ENCODE measurements at places on chromosomes 1 and 21.
A peak's percentile ranks its signal among the peaks of the same experiment; 100 is the strongest.

DNA sequence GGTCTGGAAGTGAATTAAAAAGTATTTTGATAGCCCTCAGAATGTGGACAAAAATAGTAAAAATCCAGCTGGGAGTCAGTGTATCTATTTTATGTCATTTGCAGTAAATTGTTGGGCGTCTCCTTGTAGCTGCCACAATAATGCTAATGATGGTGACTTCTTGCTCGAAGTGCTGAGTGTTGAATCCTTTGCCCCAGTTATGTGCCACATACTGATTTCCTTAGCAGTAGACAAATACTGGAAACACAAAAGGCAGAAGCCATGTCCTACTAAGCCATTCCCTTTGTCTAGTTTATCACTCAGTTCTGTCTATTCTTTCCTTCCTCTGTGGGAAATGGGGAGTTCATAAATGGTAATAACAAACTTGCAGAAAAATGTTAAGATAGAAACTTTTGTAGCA lies 70.7 kb upstream of the CXADR start:
- no peak for DNase-seq

GRCh38 chr1:13864760-13865159 lies 164.8 kb downstream of the PRDM2 start:
- no peak for DNase-seq

GRCh38 chr1:22545141-22545540 lies 18.1 kb upstream of the EPHA8 start:
- no peak for DNase-seq

DNA sequence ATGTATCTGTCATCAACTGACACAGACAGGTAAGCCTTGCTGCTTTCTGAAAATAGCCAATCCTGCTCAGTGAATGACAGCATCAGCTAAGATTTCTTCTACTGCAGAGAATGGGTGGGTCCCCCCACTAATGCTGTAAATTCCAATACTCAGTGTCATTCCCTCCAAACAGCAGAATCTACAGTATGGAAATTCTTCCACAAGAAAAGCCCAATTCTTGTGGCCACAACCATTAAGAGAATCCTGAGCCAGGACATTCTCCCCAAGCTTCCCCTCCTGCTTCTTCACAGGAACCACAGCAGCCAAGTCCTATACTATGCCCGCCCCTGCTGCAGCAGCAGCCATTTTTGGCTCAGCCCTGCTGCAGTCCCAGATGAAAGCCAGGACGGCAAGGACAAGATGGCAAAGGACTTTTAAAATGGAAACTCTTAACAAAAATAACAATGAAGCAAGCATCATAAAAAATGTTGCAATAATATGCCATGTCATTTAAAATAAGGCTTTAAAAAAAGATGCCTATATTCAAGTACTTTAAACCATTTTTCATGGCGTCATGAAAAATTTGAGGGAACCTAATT lies 26.8 kb downstream of the EIF4G3 start:
- DNase-seq: no peak

GRCh38 chr1:54199151-54199764 lies 572 bp downstream of the CYB5RL start:
- DNase-seq: no peak

DNA sequence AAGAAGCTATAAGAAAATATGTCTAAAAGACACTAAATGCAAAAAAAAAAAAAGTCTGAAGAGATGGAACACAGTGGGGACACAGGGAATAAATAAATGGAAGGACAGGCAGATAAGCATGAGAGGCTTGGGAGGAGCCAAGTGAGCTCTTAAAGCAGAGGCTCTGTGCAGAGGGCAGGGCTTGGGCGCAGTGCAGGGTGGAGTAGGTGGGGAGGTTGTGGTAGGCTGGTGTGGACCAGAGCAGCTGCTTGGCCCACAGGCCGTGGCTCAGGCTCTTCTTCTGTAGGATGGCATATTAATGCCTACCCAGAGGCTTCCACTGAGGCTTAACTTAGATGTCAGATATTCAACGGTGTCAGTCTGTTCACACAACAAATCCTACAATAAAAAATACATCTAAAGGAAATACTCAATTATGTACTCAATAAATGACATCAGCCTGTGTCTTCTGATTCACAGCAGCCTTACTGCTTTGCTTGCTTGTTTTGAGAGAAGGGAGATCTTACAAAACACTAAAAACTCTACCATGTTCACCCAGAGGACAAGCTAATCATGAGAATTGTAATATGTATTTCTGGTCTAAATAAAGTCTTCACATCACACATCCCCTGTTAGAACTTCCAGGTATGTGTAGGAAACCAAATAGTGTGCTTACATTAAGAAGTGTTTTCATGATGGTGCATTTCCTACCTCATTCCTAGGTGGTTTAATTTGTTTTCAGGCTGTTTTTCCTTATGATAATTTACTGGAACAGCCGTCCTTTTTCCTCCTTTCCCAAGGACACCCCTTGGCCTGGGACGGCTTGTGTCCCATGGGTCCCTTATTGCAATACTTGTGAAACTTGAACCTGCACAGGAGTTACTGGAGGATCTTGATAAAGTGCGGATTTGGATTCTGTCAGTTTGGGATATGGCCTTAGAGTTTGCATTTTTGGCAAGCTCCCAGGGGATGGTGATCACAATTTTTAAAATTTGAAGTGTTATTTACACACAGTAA lies 24.9 kb downstream of the DIP2A start:
- no peak for DNase-seq

DNA sequence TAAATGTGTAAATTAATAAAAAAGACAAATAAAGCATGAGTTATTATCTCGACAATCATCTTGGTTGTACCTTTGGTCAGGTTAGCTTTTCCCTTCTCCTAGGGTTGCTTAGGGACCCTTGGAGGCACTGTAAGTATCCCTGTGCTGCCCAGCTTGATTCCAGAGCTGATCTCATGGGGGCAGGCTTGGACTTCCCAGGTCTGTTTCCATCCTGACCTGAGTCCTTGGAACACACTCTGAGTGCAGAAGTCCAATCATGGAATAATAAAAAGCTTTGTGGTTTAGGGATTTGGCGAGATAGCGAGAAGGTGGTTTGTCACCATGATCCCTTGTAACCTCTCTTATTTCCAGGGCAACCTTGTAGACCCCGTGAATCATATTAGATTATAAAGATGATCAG lies 18.7 kb upstream of the PAPPA2 start:
- DNase-seq: no peak

GRCh38 chr1:44642925-44643324 lies 31.4 kb downstream of the TMEM53 start:
- no peak for DNase-seq

GRCh38 chr1:66343569-66344325 lies 190.2 kb upstream of the SGIP1 start:
- DNase-seq: no peak

- no peak for DNase-seq
Observed at GRCh38 chr1:178498896-178499675, 2.3 kb upstream of the CLEC20A start.

GRCh38 chr1:234845097-234845660 lies 235.2 kb upstream of the IRF2BP2 start:
- peak; percentile 25 for DNase-seq

DNA sequence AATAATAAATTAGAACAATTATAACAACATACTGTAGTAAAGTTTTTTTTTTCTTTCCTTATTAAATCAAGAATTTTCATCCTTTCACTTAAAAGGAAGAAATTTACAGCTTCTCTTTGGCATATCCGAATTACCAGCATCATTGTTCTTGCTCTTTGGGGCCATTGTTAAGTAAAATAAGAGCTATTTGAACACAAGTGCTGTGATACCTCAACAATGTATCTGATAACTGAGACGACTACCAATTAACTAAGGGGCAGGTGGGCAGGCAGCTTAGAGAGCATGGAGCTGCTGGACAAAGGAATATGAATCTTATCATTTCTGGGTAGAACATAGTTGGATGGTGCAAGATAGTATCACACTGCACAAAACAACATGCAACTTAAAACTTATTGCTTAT lies 719.9 kb upstream of the TMPRSS15 start:
- DNase-seq: no peak

DNA sequence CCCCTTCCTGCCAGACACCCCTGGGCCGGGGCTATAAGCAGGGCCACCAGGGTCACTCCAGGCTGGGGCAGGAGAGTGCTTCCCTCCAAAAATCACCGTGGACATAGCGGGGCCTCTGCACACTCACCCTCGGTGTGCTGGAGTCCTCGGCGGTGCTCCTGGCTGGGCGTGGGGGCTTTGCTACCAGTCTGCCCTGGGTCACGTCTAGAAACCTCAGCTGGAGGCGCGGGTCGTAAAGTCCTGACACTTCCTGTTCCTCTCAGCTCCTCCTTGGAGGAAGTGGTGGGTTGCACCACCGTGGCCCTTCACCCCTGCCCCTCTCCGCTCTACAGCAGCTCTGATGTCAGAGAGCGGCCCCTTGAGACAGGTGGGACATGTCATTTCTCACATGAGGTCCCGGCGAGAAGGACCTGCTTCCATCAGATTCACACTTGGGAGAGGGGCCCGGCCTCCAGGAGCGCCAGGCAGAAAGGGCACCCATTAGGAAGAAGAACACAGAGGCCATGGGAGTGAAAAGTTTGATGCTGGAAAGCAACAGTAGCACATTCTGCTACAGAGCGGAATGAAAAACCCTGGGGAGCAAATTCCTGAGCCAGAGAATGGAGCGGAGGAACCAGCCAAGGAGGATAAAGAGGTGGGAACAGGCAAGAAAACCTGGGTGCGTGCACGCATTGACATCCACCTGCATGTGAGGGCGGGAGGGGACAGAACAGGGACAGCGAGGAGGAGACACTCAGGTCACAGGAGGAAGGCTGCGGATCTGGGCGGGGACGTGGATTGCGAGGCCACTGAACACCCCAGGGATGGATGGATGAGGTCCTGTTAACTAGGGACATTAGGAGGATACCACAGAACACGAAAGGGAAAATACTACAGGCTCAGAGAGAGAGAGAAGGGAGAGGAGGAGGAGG lies at the start of gene ITGB2:
ITGB2 (minus strand) TSS at position 206 of the 911 bp plus-strand sequence. CDS start 10,117 bp downstream, outside the sequence.
- DNase-seq: no peak

DNA sequence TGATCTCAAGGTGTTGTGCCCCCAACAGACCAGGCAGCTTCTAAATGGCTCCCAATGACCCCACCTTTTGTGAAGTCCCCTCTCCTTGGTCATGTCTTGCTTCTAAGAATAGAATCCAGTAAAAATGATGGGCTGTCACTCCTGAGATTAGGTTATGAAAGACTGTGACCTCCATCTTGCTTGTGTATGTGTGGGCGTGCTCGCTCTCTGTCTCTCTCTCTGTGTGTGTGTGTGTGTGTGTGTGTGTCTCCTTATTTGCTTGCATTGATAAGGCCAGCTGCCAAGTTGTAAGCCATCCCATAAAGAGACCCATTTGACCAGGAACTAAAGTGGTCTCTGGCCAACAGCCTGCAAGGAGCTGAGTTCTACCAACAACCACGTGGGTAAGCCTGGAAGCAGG lies 22.9 kb upstream of the TMEM51 start:
- no peak for DNase-seq

DNA sequence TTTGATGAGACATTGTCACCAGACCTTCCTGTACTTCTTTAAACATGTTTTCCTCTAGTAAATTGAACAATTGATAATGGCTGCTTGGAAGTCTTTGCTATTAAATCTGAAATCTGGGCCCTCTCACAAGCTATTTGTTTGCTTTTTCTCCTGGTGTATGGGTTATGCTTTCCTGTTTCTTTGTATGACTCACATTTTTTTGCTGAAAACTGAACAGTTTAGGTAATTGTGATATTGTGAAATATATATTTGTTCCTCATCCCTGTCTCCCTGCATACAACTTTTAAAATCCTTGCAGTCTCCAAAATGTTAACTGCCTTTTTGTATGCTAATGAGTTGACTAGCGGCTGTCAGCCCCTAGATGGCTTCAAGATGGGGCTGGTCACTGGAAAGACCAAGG lies 61.6 kb downstream of the MAP3K21 start:
- no peak for DNase-seq

GRCh38 chr1:57489358-57490036 lies 65.6 kb upstream of the DAB1 start:
- DNase-seq: no peak

GRCh38 chr1:213492161-213493041 lies 441.4 kb downstream of the RPS6KC1 start:
- no peak for DNase-seq

DNA sequence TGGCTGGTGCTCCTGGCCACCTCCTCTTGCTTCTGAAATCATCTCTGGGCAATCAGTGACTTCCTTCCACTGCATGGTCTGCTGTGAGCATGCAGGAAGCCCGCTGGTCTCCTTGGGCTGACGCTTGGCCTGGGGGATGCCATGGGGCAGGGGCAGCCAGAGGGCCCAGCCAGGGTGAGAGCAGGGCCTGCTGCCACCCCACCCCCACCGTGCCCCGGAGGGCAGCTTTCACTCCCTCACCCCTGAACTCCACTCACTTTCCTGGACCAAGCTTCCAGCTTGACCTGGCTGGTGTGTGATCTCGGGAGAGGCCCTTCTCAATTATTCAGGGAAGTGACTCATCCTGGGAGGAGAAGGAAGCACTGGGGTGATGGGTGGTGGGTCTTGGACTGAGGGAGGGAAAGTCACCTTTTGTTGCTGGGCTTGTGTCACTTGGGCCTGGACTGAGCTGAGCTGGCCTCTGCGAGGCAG lies 270.2 kb upstream of the CSF3R start:
- DNase-seq: no peak

DNA sequence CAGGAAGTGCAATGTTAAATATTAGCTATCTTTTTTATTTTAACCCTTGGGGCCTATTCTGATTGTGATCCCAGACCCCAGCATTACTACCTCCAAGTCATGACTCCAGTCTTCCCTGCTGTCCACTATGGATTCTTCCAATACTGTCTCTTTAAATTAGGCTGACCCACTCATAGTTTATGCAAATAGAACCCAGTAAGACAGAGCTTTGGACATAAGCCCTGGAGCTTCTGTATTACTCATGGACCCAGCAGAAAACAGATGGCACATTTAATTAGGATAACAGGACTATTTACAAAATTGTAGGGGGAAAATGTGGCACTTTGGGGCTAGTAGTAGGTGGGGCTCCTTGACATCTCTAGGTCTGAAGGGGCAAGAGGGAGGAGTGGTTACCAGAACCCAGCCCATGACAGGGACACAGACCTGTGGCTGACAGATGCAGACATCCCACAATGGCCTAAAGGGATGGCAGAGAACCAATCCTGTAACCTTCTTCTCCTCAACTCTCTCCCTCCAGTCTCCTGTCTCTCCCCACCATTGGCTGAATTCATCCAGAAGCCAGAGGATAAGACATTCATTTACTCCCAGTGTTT lies 233.5 kb downstream of the OMA1 start:
- DNase-seq: no peak

DNA sequence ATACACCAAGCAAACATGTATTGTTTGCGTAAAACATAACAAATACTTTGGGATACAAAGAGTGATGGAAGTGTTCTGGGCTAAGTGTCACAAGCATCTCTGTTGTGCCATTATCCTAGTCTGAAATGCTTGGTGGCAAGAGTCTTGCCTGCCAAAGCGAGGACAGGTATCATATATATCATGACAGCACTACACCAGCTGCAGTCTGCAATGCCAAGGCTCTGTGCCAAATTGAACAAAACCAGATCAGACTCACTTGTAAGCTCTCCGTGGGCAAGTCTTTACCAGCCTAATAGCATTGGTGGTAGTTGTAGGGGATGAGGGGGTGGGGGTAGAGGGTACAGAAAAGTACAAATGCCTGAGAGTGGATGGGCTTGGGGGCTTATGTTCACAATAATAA lies 119.2 kb downstream of the RWDD3 start:
- DNase-seq: no peak

GRCh38 chr21:27423038-27423437 lies 456.1 kb upstream of the ADAMTS5 start:
- no peak for DNase-seq
